ENCODE measurements at places on chromosomes 12 and 14. TPM values are rescaled to one million over a fixed set of nuclear protein-coding genes. Genes with fewer than 3 reads are reported as not detected.
A peak's percentile ranks its signal among the peaks of the same experiment; 100 is the strongest.

GRCh38 chr12:121628037-121628436 is 1.7 kb downstream of the ORAI1 start:
- H3K27ac ChIP-seq: no peak overlapping the region
- H3K27me3 ChIP-seq: no peaks in the 10 kb centered on the region
- H3K4me3 ChIP-seq: peak overlapping the region; percentile 79
- H3K36me3 ChIP-seq: 0 out of 2 replicates have a peak, but pooled peaks cover 2% of the 10 kb centered on the region

DNA sequence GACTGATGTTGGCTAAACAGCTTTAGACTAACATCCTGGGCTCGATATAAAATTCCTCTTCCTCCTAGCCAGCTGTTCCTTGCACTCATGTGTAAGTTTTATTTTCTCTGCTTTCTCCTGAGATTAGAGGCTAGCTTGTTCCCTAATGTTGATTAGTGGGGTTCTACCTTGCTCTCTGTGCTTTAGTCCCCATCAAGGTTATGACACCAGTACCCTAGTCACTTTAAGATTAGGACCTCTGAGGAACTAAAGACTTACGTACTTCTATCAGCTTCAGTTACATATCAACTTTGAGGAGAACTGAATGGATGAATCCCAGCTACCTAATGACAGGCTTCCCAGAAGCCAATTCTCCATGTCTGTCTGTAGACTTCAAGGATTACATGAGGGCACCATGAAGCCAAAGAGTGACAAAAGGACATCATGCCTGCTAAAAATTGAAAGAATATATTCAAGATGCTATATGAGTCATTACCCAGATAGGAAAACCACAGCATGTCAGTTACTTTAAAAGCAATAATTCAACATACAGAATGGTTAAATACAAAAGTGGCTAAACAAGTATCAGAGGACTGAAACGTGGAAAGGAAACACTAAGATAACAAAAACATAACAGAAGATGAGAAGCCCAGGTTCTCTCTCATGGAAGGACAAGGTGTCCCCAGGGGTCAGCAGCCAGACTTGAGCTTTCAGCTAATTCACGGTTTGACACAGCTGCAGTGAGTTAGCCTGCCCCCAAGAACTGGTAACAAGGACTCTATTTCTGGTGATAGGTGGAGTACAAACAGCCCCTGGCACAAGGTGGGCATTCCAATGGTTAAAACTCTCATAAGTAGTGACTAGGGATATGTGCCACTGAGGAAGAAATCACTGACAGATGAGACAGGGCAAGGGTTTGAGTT is 20.4 kb downstream of the ADAM20 start:
- peak; percentile 9 for DNase-seq
- H3K27ac ChIP-seq: no peak overlapping the region
- no peaks in the 10 kb centered on the region for H3K27me3 ChIP-seq
- H3K4me1 ChIP-seq: no peaks in the 10 kb centered on the region
- H3K36me3 ChIP-seq: no peaks in the 10 kb centered on the region
- H3K4me3 ChIP-seq: no peak overlapping the region

GRCh38 chr12:111840807-111841206 is 1.2 kb upstream of the MAPKAPK5 start:
- peak overlapping the region; percentile 74 for H3K4me3 ChIP-seq
- no peaks in the 10 kb centered on the region for H3K27me3 ChIP-seq
- no peaks in the 10 kb centered on the region for H3K36me3 ChIP-seq
- no peak overlapping the region for H3K27ac ChIP-seq
- DNase-seq: no peak
- H3K4me1 ChIP-seq: peaks cover 19% of the 10 kb centered on the region

GRCh38 chr12:81284137-81284536 is 206.3 kb downstream of the ACSS3 start:
- no peaks in the 10 kb centered on the region for H3K4me1 ChIP-seq
- DNase-seq: peak; percentile 8
- no peak overlapping the region for H3K27ac ChIP-seq
- H3K4me3 ChIP-seq: no peak overlapping the region

DNA sequence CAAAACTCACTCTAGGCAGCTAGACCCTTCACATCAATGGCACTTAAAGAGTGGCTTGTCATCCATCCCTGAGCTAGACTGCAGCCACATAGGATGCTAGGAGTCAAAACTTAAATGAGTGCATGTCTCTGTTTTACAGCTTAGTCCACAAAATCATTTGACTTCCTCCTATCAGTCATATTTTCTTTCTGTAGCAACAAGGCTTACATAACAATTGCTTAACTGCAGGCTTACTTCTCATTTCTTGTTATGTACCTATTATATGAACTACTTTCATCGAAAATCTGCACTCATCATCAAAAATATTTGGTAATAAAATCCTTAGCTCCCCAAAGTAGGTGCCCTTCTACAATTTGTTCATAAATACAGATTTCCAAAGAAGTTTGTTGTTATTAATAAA is 30.1 kb downstream of the CLEC1A start:
- H3K4me3 ChIP-seq: no peak overlapping the region
- no peak overlapping the region for H3K27ac ChIP-seq
- DNase-seq: no peak
- no peaks in the 10 kb centered on the region for H3K4me1 ChIP-seq

DNA sequence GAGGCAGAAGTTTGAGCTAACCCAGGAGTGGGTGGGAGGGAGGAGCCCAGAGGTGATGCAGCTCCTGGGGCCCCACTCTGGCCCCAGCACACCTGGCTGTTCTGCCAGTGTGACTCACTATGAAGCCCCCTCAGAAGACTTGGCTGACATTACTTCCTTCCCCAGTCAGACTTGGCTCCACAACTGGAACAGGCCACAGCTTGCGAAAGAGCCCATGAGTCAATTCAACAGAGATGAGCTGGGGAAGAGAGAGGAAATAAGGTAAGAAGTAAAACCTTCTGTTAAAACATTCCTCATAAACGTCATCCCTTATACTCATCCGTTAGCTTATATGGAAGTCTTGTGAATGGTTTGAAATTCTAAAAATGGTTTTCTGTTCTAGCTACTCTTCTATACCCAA is 245.9 kb downstream of the ADAMTS20 start:
- peaks cover 15% of the 10 kb centered on the region for H3K4me1 ChIP-seq
- H3K27me3 ChIP-seq: no peaks in the 10 kb centered on the region
- DNase-seq: peak; percentile 89
- peak overlapping the region; percentile 16 for H3K27ac ChIP-seq
- no peaks in the 10 kb centered on the region for H3K36me3 ChIP-seq

DNA sequence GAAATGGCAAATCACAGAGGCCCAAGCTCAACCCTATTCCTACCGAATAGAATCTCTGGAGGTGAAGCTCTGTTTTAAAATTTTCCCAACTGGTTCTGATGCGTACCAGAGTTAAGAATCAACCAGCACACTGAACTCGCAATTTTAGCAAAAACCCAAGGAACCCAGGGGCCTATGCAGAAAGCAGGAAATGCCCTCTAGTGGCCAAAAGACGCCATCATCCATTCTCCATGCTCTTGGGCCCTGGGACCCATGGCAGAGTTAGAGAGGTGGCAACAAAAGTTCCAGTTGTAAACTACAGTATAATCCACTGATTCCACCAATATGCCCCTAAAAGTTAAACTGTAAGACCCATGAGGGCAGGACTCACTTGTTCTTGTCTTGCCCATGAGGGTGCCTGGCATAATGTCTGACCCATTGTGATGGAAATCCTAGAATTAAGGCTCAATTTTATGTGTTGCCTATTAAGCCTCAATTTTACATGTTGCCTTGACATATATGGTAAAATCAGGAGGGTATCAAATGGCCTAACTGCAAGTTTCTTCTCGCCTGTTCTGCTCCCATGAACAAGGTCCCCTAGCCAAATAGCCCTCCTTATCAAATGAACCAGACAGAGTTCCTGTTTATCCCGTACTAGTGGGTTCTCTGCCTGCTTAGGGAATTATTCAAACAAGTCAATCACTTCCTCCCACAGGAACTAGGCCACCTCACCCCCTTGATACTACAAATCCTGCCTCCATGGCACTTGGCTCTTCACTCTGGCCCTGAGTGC is 137.5 kb upstream of the CPM start:
- peak; percentile 83 for DNase-seq
- no peaks in the 10 kb centered on the region for H3K27me3 ChIP-seq
- H3K36me3 ChIP-seq: no peaks in the 10 kb centered on the region
- peaks cover 39% of the 10 kb centered on the region for H3K4me1 ChIP-seq
- H3K4me3 ChIP-seq: no peak overlapping the region

GRCh38 chr12:49967777-49968250 is 4.9 kb upstream of the AQP6 start:
- no peaks in the 10 kb centered on the region for H3K36me3 ChIP-seq
- H3K4me1 ChIP-seq: peaks cover 12% of the 10 kb centered on the region
- no peak for DNase-seq
- peak overlapping the region; percentile 65 for H3K4me3 ChIP-seq
- no peak overlapping the region for H3K27ac ChIP-seq

DNA sequence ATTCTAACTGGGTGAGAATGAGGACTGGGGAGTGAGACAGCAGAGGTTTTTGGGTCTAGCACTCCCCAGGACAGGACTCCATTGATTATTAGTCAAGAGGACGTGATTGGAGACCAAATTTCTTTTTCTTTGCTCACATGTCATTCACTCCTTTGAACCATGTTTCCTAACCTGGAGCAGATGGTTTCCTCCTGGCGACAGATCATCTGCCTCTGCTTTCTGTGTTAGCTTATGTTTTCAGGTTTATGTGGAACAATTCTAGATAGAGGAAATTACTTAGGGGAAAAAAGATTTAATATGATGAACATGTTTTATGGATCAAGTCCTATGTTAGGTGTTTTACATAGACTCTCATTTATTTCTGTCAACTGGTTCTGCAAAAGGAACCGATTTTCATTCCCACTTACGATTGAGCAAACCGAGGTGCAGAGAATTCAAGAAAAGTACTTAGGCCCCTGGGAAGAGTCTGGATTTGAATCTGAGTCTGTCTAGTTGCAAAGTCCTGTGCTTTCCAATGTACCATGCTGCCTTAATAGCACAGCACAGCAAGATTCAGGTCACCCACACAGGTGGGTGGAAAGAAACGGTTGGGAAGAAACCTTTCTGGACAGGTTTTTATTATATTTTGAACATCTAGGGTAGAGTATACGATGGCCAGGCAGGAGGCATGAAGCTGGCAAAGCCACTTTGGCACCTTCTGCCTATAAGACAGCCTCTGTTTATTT is 30.8 kb downstream of the SMOC1 start:
- no peaks in the 10 kb centered on the region for H3K36me3 ChIP-seq
- DNase-seq: no peak
- H3K4me3 ChIP-seq: no peak overlapping the region
- H3K27me3 ChIP-seq: peaks cover 93% of the 10 kb centered on the region

DNA sequence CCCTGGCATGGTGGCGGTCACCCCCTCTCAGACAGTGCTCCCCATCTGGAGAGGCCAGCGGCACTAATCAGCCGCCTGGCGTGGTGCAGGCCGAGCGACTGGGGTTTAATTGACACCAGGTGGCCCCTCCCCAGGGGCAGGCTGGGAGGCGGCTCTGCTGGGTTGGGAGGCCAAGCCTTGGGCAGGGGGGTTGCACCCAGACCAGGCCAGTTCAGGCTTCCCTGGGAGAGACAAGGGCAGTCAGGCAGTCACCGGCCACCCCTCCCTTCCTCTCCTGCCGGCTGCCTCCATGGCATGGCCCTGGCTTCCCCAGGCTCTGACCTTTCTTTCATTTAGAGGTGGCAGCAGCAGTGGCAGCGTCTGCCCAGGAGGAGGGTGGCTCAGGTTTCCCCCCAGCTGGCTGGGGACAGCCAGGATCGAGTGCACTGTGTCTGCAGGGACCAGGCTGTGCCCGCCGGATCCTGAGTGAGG is 78.1 kb upstream of the NOS1 start:
- H3K27me3 ChIP-seq: no peaks in the 10 kb centered on the region
- H3K27ac ChIP-seq: no peak overlapping the region
- no peak for DNase-seq
- no peak overlapping the region for H3K4me3 ChIP-seq

DNA sequence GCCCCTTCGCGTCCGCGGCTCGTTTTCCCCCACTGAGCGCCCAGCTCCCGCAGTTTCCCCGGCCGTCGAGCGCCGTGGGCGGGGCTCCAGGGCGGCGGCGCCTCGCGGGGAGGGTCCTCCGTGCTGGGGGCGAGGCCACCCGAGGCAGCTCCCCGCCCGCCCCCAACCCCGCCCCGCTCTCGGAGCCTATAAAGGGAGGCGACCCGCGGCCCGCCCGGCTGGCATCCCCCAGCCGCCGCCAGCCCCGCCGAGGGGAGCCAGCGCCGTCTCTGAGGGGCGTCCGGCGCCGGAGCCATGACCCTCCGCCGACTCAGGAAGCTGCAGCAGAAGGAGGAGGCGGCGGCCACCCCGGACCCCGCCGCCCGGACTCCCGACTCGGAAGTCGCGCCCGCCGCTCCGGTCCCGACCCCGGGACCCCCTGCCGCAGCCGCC is at the start of gene TAMALIN:
TSS of gene TAMALIN (plus strand) at position 221 of the 432 bp plus-strand sequence. CDS start at position 295, 74 bp downstream.
- no peaks in the 10 kb centered on the region for H3K27me3 ChIP-seq
- no peaks in the 10 kb centered on the region for H3K4me1 ChIP-seq
- no peak for DNase-seq
- no peak within 1 kb of the TSS for H3K27ac ChIP-seq
- H3K36me3 ChIP-seq: no peaks in the 10 kb centered on the region

- H3K4me1 ChIP-seq: no peaks in the 10 kb centered on the region
- H3K27ac ChIP-seq: no peak overlapping the region
- peak; percentile 2 for DNase-seq
- no peaks in the 10 kb centered on the region for H3K27me3 ChIP-seq
- no peaks in the 10 kb centered on the region for H3K36me3 ChIP-seq
Observed at GRCh38 chr12:23113781-23114180, 488.8 kb downstream of the ETNK1 start.

- no peaks in the 10 kb centered on the region for H3K27me3 ChIP-seq
- DNase-seq: peak; percentile 74
- peaks cover 14% of the 10 kb centered on the region for H3K4me1 ChIP-seq
- H3K4me3 ChIP-seq: no peak within 1 kb of the TSS
Observed at GRCh38 chr12:116559162-116559935, at the start of gene MAP1LC3B2. TSS of gene MAP1LC3B2 (plus strand) at chr12:116559381. CDS start at chr12:116575943, 16,562 bp downstream.

DNA sequence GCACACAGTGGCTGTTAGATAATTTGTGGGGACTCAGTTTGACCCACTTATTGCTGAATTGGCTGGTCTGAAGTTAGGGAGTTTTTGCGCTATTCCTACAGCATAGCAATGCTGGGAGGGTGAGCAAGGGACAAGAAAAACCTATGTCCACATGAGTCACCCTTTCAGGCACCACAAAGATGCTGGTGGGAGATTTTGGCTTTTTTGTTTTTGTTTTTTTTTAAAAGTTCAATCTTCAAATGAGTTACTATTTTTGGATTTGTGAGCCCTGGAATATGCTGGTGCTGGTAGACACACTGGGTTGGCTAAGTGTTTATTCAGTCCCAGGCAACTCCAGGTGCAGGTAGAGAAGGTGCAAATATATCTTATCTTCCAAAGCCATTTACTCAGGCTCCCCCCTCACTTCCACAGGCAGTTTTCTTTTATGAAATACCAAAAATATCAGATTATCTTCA is 143.4 kb downstream of the BTG1 start:
- no peaks in the 10 kb centered on the region for H3K36me3 ChIP-seq
- no peak for DNase-seq
- H3K4me1 ChIP-seq: no peaks in the 10 kb centered on the region
- no peaks in the 10 kb centered on the region for H3K27me3 ChIP-seq
- H3K4me3 ChIP-seq: no peak overlapping the region

GRCh38 chr12:68207276-68207675 is 18.3 kb downstream of the IL26 start:
- H3K4me3 ChIP-seq: no peak overlapping the region
- no peaks in the 10 kb centered on the region for H3K36me3 ChIP-seq
- DNase-seq: no peak
- H3K27me3 ChIP-seq: peaks cover 81% of the 10 kb centered on the region
- H3K27ac ChIP-seq: no peak overlapping the region
- no peaks in the 10 kb centered on the region for H3K4me1 ChIP-seq

Gene TCP11L2
- total RNA-seq: 12.1 TPM

Gene ARG2
- 1.1 TPM for total RNA-seq

Gene SMOC1
- not detected for total RNA-seq

Gene CLMN
- total RNA-seq: 3.5 TPM

Gene SERPINA10
- total RNA-seq: not detected

Gene TTLL5
- total RNA-seq: 40.3 TPM

Gene GRIN2B
- total RNA-seq: not detected

Gene IL31
- total RNA-seq: not detected

Gene POTEG
- total RNA-seq: 0.12 TPM

Gene PRH2
- not detected for total RNA-seq

Gene BDKRB1
- total RNA-seq: 0.69 TPM

Gene WIF1
- total RNA-seq: not detected

Data from PC-3 (cell line).